ENCODE measurements at places on chromosomes 11 and 22.

DNA sequence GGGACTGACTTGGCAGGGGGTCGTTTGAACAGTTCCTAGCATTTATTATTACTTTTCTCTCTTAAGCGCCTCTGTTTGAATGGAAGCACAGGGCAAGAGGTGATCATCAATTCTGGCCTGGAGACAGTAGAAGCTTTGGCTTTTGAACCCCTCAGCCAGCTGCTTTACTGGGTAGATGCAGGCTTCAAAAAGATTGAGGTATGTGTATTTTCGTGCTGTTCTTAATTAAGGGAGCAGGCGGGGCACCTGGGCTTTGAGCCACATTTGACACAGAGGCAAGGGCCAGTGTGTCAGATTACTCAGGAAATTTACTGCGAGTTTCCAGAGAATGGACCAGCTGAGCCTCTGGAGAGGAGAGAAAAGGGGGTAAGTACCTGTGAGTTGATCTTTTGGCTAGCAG is 102.4 kb upstream of the SORL1-AS1 start:
- DNase-seq = no peak

GRCh38 chr11:10864688-10865087 is 6.8 kb upstream of the ZBED5 start:
- no peak for DNase-seq

DNA sequence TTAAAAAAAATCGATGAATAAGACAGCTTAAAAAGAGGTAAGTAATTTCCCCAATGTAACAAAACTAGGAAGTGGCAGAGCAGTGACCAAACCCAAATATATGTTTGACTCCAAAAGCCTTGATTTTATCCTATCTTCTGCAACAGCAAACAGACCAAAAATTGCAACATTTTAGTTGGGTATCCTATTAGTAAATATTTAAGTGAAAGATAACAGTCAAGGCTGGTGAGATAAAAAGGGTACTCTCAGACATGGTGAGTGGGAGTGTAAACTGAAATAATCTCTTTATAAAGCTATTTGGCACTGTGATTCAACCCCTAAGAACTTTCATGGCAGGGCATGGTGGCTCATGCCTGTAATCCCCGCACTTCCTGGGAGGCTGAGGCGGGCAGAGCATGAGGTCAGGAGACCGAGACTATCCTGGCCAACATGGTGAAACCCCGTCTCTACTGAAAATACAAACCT is 1.9 kb upstream of the RDX start:
- DNase-seq = peak; percentile 72

GRCh38 chr22:50696799-50697561 is 24.4 kb downstream of the SHANK3 start:
- DNase-seq = no peak

DNA sequence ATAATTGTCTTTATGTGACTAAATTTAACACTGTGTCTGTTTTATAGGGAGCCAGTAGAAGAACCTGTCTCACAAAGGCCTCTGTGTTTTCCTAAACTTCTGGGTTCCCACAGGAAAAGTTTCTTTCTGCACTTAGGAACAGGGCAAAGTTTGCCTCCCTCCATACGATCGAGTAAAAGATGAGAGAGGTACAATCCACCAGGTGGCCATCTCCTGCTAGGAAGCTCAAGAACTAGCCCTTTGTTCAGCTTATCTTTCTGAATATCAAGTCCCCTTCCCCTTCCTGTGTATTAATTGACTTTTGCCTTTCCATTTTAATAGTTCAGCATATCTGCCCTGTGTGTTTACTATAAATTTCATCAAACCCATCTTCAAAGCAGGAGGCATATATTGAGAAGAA is 18.0 kb downstream of the CSNK2A3 start:
- DNase-seq = no peak

GRCh38 chr11:3838504-3838903 is 2.3 kb downstream of the RHOG start:
- no peak for DNase-seq

- no peak for DNase-seq
These were observed 87.4 kb upstream of the SLC6A5 start for GRCh38 chr11:20511982-20512381.

DNA sequence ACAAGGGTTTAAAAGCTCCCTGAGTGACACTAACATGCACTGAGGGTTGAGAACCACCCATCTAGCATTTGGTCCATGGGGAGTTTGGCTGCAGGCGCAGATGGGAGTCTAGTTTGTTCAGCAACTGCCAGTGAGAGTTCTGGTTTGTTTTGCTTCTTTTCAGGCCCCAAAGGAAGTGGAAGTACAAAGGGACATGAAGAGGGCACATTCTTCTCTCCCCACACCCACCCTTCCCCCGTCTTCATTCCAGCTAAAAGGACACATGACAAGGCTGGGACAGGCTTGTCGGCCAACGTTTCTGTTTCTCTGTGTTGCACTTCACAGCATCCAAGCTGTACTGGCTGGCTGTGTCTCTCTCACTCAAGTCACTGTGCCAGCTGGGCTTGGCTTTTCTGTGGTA is 8.2 kb upstream of the ENDOD1 start:
- no peak for DNase-seq

GRCh38 chr11:36409152-36409816 is 100.8 kb downstream of the TRAF6 start:
- no peak for DNase-seq

DNA sequence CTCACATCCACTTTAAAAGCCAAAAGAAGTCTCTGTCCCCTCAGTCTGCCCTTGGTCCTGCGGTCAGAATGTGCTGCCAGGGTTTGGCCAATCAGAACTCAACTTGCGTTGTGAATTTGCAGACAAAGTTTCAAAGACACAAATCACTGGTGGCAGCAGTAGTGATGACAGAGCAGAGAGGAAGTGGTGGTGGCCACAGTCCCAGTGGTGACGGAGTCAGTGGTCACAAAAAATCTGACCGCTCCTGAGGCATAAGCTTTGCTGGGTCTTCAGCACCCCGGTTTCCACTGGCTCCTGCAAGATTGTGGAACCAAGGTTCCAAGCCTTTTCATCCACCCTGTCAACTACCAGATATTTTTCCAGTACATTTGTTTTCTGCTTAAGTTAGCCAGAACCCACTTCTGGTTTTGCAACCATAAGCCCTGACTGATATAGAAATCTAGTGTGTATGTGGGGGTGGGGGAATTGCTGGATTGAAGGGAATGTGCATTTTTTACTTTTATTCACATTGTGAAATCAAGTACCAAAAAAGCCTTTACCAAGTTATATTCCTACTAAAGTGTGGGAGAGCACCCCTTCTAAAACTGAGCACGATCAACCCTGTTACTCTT is 112.3 kb downstream of the TMPRSS5 start:
- no peak for DNase-seq

DNA sequence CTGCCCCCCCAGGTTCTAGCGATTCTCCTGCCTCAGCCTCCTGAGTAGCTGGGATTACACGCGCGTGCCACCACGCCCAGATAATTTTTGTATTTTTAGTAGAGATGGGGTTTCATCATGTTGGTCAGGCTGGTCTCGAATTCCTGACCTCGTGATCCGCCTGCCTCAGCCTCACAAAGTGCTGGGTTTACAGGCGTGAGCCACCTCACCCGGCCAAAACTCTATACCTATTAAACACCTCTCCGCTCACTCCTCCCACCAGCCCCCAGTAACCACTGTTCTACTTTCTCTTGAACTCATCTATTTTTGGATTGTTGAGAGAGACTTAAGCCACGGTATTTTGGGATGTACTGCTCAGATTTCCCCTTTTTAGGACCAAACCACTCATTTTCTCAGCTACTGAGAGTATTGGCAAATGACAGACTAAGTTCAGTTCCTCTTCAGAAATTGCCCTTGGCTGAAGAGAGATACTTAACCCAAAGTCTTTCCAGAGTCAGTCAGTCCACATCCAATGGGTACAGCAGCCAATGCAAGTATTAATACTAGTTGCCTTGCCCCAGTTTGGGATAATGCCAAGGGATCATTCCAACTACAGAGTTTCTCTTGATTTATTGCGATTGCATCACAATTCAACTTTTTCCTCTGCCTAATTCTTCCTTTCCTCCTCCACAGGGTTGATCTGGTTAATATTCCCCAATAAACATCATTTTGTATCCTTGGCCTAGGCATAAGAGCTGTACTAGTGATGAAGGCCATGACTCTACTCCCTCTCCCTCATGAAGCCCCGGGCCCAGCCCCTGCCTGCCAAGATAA is 36.8 kb upstream of the CSTF3 start:
- DNase-seq = no peak

DNA sequence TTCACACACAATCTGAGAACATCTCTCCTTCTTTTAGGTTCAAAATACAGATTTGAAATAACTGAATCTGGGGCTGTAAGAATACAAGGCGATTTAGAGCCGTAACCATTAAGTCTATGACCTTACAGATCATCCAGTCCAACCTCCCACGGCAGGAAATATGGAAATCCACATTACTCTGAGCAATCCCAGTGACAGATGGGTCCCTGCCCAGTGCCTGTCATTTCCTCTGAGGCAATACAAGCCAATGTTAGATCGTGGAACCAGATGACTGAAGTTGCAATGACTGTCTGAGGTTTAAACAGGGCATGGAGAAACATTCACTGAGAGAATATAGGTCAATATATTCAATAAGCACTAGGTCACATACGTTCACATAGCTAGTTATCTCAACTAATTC is 77.4 kb upstream of the OR5AK2 start:
- DNase-seq = no peak

GRCh38 chr11:69140635-69141034 is 15.1 kb upstream of the SMIM38 start:
- no peak for DNase-seq

DNA sequence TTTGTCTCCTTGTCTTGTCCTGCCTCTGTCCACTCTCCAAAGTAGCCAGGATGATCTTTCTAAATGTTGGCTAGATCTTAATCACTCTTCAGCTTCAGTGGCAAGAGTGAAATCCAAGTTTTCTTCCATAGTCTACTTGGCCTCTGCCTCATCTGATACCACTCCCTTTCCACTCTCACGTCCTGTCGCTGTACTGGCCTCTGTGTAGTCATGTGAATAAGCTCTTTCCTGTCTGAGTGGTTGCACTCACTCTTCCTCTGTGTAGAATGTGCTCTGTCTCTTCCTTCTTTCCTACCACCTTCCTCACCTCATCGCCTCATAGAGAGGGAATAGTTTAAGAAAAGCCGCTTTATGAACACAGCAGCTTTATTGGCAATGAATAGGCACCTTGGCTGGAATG is 86.5 kb downstream of the WNT11 start:
- DNase-seq = no peak

- DNase-seq = no peak
These were observed 9.7 kb downstream of the OR5AN1 start for GRCh38 chr11:59368238-59369022.

DNA sequence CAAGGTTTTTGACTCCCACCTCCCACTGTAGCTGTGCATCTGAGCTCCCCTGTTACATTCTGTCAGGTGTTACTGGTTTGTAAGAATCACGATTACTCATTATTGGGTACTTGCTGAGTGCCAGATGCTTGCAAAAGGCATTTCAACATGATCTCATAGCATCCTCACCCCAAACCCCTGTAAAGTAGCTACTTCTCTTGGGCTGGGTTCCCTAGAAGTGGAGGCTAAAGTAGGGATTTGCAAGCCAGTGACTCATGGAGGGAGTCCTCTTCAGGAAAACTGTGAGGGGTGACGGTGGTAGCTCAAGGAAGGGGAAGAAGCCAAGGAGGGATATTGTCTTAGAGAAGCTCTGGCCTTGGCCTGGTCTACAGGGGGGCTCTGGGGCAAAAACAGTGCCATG is 78.6 kb downstream of the TIMP3 start:
- DNase-seq = no peak

- DNase-seq = no peak
These were observed 223.5 kb upstream of the BLID start for GRCh38 chr11:122339436-122340060.

DNA sequence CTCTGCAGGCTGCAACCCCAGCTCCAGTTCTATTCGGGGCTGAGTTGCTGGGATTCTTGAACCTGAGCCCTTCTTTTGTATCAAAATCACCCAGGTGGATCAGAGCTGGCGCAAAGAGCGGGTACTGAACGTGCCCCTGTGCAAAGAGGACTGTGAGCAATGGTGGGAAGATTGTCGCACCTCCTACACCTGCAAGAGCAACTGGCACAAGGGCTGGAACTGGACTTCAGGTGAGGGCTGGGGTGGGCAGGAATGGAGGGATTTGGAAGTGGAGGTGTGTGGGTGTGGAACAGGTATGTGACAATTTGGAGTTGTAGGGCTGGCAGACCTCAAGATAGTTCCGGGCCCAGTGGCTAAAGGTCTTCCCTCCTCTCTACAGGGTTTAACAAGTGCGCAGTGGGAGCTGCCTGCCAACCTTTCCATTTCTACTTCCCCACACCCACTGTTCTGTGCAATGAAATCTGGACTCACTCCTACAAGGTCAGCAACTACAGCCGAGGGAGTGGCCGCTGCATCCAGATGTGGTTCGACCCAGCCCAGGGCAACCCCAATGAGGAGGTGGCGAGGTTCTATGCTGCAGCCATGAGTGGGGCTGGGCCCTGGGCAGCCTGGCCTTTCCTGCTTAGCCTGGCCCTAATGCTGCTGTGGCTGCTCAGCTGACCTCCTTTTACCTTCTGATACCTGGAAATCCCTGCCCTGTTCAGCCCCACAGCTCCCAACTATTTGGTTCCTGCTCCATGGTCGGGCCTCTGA is 3.8 kb downstream of the FOLR1 start:
- no peak for DNase-seq

DNA sequence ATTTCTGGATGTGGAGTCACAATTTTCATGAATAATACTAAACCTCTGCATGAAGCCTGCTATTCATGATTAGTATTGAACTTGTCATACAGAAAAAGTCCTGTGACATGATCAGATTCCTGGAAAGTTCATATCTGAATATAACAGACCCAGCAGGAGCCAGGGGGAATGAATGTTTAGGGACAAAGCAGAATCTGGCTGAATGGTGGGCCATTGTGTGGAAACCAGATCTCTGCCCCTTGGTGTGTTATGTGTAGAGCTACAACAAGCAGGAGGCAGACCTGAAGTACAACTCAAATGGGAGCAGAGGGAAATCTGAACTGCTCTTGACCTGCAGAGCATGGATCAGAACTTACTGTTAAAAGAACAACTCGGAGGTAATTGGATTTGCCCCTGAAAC is 30.3 kb downstream of the KREMEN1 start:
- no peak for DNase-seq

All from Caco-2 (cell line).